CD4-positive, CD25-positive, alpha-beta regulatory T cell (primary cell): ENCODE measurements at places on chromosomes 3 and 15.

DNA sequence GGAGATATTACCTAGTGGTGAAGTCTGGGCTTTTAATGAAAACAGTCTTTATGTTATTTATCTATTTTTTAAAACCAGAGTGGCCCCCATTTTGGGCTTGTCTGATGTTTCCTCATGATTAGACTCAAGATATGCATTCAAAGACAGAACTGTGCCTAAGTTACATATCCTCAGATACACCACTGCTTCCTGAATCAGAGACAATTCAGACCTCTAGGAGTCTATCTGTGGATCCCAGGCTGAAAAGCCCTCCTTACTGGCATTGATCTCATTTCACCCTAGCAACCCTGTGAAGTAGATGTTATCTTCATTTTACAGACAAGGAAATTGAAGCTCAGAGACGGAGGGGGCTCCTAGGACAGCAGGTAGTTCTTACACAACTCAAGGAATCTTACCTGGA lies 16.8 kb upstream of the TGM5 start:
- no peak for DNase-seq

DNA sequence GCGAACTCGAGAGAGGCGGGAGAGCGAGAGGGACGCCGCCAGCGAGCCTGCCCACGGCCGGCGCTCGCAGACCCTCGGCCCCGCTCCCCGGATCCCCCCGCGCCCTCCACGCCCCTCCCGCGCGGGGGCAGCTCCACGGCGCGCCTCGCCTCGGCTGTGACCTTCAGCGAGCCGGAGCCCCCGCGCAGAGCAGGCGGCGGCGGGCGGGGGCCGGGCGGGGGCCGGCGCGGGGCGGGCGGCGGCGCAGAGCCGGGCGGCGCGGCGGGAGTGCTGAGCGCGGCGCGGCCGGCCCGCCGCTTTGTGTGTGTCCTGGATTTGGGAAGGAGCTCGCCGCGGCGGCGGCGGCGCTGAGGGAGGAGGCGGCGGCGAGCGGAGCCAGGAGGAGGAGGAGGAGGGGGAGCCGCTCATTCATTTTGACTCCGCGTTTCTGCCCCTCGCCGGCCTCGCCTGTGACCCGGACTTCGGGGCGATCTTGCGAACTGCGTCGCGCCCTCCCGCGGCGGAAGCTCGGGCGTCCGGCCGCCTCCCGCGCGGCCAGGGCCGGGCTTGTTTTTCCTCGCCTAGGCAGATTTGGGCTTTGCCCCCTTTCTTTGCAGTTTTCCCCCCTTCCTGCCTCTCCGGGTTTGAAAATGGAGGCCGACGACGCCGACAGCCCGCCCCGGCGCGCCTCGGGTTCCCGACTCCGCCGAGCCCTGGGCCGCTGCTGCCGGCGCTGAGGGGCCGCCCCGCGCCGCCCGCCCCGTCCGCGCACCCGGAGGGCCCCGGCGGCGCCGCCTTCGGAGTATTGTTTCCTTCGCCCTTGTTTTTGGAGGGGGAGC lies 524 bp downstream of the IGF1R start:
- peak; percentile 38 for DNase-seq

- peak; percentile 50 for DNase-seq
These were observed at the start of gene MKRN3 for GRCh38 chr15:23565395-23566070. Gene MKRN3 (plus strand): TSS chr15:23565674. CDS start chr15:23565783, 109 bp downstream.

DNA sequence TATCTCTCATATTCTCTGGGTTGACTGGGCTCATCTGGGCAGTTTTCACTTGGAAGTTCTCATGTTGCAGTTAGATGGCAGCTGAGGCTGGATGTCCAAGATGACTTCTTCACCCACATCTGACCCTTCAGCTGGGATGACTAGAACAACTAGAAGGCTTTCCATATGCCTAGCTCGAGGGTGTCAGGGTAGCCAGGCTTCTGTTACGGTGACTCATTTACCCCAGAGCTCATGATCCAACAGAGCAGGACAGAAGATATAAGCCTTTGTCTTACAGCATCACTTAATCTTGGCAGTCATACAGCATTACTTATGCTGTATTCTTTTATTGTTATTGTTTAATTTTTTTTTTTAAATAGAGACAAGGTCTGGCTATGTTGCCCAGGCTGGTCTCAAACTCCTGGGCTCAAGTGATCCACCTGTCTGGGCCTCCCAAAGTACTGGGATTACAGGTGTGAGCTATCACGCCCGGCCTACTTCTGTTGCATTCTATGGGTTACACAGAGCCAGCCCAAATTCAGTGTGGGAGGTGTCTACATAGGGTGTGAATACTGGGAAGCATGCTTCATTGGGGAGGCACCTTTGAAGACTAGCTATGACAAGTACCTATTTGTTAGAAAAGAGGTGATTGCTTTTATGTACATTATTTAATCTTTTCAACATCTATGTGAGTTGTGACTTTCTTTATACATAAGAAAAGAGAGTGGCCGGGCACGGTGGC lies 10.7 kb downstream of the HMCES start:
- no peak for DNase-seq

DNA sequence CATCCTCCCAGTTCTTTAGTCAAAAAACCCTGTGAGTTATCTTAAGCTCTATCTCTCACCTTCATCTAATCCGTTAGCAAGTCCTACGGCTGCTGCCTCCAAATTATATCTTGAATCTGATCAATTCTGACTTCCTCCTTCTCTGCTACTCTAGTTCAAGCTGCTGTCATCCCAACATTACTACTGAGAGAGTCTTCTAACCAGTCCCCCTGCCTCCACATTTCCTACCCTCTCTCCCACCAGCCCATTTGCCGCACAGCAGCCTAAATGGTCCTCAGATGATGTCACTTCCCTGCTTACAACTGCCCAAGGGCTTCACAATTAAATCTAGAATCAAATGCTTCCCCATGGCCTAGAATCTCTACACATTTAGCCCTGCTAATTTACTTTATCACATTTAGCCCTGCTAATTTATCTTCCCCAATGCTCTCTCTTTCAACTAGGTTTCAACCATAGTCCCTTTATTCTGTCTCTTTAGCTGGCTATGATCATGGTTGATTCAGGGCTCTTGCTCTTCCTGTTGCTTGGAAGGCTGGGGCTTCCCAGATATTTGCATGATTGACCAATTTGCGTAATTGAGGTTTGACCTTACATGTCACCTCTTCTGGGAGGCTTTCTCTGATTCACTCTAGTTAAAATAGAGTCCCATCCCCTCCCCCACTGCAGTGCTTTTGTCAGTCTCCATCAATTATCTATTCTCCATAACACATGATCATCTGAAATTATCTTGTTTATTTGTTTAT lies 11.0 kb upstream of the ARL14 start:
- DNase-seq, result no peak

- no peak for DNase-seq
These were observed 816.3 kb downstream of the FHIT start for GRCh38 chr3:60434950-60435349.

- DNase-seq, result no peak
These were observed 6.3 kb upstream of the UBE2Q2 start for GRCh38 chr15:75836959-75837334.

DNA sequence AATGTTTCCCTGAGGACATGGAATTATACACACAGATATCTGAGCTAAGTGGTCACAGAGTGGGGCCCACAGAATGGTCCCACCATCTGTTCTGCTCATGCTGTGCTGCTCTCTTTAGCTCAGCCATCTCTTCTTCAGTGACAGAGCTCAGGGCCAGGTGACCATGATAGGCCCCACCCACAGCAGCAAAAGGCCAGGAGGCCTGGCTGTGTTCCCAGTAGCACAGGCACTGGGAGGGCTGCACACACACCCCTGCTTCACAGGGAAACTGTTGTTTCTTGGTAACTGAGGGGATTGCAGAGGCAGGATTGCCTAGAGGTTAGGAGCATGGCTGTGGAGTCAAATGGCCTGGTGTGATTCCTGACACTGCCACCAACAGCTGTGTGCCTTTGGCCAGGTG lies 4.8 kb upstream of the FBXW12 start:
- no peak for DNase-seq

DNA sequence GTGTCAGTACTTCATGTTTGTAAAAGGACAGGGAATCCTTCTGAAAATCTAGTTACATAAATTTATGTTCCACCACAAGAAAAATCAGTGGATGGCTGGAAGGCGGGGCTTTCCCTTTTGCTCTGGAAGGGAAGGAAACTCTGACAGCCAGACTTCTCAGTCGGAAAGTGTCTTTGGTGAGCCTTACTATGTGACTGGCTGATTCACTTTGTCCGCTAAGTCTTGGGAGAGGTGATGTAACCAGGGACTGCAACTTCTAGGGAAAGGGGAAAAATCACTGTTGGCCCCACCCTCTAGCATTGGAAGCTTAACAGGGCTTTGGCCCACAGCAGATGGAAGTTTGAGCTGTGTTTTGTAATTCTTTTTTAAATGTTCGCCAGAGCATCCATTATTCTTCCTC lies 281.4 kb upstream of the CTDSPL start:
- DNase-seq, result no peak
